ENCODE measurements at places on chromosomes 4 and X. TPM values are rescaled to one million over a fixed set of nuclear protein-coding genes. Genes with fewer than 3 reads are reported as not detected.

- no peak overlapping the region for H3K27ac ChIP-seq
- no peaks in the 10 kb centered on the region for H3K36me3 ChIP-seq
- no peak overlapping the region for H3K4me3 ChIP-seq
- H3K27me3 ChIP-seq: no peaks in the 10 kb centered on the region
- no peak for DNase-seq
Measured at GRCh38 chr4:128633067-128633466, 176.4 kb upstream of the JADE1 start.

POU4F2 gene
- total RNA-seq: not detected

GRCh38 chr4:8594097-8595038 lies 1.8 kb downstream of the CPZ start:
- H3K36me3 ChIP-seq: no peaks in the 10 kb centered on the region
- no peak overlapping the region for H3K4me3 ChIP-seq
- H3K27ac ChIP-seq: no peak overlapping the region

DDX53 gene
- total RNA-seq: not detected

DNA sequence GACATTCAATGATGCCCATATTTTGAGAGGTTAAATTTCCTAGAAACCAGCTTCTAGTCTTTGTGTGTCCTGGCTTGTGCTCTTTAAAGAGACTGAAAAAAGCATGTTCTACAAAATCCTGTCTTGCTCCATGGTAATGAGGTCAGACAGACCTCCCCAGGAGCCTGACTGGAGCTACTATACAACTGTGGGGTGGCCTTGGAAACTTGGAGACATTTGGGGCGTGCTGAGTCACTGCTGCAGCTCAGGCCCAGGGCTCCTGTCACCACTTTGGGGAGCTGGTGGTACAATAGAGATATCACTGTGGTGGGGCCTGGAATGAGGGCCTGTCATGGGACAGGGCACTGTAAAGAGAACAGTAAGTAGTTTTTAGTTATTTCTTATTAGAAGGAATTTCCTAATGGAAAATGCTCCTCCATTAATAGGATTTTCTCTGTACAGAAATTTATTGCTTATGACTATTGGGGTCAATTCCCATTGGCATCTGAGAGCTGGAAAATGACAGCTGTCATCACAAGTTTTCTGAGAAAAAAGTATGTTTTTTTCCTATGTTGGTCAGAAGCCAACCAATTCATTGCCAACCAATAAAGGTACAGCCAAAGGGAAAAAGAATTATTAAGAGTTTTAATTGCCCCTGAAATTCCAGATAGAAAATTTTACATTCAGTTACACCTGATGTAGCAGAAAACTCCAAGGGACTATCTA lies 207.4 kb upstream of the JADE1 start:
- no peak for DNase-seq
- no peak overlapping the region for H3K27ac ChIP-seq
- peaks cover 17% of the 10 kb centered on the region for H3K4me1 ChIP-seq

GRCh38 chrX:4830880-4831557 lies 1117.6 kb upstream of the PRKX start:
- H3K4me1 ChIP-seq: no peaks in the 10 kb centered on the region
- no peak for DNase-seq
- H3K4me3 ChIP-seq: no peak overlapping the region
- no peaks in the 10 kb centered on the region for H3K36me3 ChIP-seq
- H3K27me3 ChIP-seq: no peaks in the 10 kb centered on the region
- no peak overlapping the region for H3K27ac ChIP-seq

- H3K4me3 ChIP-seq: no peak overlapping the region
- H3K27me3 ChIP-seq: no peaks in the 10 kb centered on the region
- DNase-seq: no peak
- no peaks in the 10 kb centered on the region for H3K36me3 ChIP-seq
- H3K27ac ChIP-seq: no peak overlapping the region
Measured at GRCh38 chrX:141405486-141405852, 163.2 kb upstream of the SPANXC start.

GRCh38 chrX:45850197-45850774 lies 649.6 kb upstream of the DIPK2B start:
- no peak for DNase-seq
- H3K4me1 ChIP-seq: no peaks in the 10 kb centered on the region
- no peaks in the 10 kb centered on the region for H3K36me3 ChIP-seq
- no peak overlapping the region for H3K27ac ChIP-seq
- H3K4me3 ChIP-seq: no peak overlapping the region

GRCh38 chrX:100946299-100946927 lies 17.7 kb upstream of the XKRX start:
- DNase-seq: no peak
- no peaks in the 10 kb centered on the region for H3K27me3 ChIP-seq
- no peak overlapping the region for H3K27ac ChIP-seq
- no peaks in the 10 kb centered on the region for H3K4me1 ChIP-seq
- no peaks in the 10 kb centered on the region for H3K36me3 ChIP-seq

INTS12 gene
- 25.3 TPM for total RNA-seq

PDLIM3 gene
- total RNA-seq: not detected

GABRG1 gene
- not detected for total RNA-seq

- H3K36me3 ChIP-seq: no peaks in the 10 kb centered on the region
- no peak overlapping the region for H3K27ac ChIP-seq
- no peaks in the 10 kb centered on the region for H3K27me3 ChIP-seq
Measured at GRCh38 chr4:182752158-182752910, 164.9 kb downstream of the DCTD start.

GRCh38 chrX:72330131-72330530 lies 24.4 kb upstream of the CITED1 start:
- no peak for DNase-seq
- H3K4me3 ChIP-seq: no peak overlapping the region
- H3K27ac ChIP-seq: no peak overlapping the region
- no peaks in the 10 kb centered on the region for H3K4me1 ChIP-seq
- H3K27me3 ChIP-seq: no peaks in the 10 kb centered on the region
- no peaks in the 10 kb centered on the region for H3K36me3 ChIP-seq

LEF1 gene
- total RNA-seq: not detected

CPE gene
- not detected for total RNA-seq

Data from Karpas-422 (cell line).